ENCODE measurements at places on chromosomes 11 and 22. TPM values are rescaled to one million over a fixed set of nuclear protein-coding genes. Genes with fewer than 3 reads are reported as not detected.

GRCh38 chr11:111723595-111723994 is 42.6 kb downstream of the PPP2R1B start:
- DNase-seq, result no peak

DNA sequence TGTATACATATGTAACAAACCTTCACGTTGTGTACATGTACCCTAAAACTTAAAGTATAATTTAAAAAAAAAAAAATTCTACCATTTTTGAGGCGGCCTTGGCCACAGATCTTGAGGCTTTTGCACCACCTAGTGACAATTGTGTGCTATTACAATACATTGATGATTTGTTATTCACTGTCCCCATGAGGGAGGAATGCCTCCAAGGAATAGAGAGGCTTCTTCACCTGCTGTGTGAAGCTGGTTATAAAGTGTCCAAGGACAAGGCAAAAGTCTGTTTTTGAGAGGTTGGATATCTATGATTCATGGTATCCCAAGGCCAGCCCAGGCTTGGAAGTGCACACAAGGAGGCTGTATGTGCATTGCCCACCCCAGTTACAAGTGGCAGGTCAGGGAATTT is 30.7 kb downstream of the SLC22A25 start:
- no peak for DNase-seq

GRCh38 chr11:86955361-86956120 is at the start of gene FZD4:
Gene FZD4, minus strand, starts transcription at chr11:86955395. Its CDS starts 310 bp downstream, at chr11:86955085.
- peak; percentile 87 for DNase-seq

DNA sequence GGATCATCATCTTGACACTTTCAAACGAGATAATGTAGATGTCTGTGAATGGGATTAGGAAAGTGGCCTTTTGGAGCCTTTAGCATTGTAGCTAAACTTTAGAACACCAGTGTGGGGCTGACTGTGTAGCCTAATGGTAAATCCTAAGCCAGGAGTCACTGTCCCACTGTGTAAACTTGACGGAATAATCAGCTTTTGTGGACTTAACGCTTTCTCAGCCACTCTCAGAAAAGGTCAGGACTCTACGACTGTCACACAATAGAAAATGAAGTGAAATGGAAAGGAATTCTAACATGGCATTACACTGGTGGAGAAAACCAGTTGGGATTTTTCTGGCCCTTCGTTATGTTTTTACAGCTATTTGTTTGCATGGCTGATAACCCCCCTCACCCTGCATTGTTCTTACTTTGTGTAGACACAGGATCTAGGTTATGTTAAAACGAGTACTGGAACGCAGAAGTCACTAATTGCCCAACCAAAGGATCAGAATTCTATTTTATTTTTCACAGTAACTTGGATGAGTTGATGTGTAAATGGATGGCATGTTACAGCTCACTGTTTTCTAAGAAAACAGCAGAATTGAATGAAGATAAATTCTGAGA is 22.0 kb upstream of the GRAMD1B start:
- DNase-seq, result no peak

GRCh38 chr11:68925611-68926010 is 21.9 kb downstream of the IGHMBP2 start:
- DNase-seq, result no peak

DNA sequence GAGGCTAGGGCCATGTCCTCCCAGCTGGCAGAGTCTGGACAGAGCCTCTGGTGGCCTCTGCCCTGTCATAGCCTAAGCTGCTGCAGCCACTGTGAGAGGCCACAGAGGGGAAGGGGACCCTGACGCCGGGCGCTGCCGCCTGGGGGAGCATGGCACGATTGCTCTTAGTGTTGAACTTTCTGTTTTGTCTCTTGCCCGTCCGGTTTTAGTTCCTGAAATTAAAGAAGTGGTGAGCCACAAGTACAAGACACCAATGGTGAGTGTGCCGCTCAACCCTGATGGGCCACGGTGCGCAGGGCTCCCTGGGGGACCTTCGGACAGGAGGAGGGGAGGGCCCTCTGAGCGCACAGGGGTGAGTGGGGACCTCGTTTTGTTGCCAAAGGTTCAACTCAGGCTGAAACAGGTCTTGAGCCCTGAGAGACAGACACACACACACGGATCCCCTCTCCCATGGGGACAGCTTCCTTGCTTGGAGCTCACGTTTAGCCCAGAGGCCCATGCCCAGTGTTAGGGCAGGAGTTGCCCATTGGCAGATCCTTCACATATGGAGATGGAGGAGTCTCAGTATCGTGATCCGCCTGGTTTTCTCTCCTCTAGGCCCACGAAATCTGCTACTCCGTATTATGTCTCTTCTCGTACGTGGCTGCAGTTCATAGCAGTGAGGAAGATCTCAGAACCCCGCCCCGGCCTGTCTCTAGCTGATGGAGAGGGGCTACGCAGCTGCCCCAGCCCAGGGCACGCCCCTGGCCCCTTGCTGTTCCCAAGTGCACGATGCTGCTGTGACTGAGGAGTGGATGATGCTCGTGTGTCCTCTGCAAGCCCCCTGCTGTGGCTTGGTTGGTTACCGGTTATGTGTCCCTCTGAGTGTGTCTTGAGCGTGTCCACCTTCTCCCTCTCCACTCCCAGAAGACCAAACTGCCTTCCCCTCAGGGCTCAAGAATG is 23.8 kb downstream of the MYBPC3 start:
- DNase-seq, result no peak

GRCh38 chr11:74905326-74905725 is 43.6 kb downstream of the XRRA1 start:
- no peak for DNase-seq

DNA sequence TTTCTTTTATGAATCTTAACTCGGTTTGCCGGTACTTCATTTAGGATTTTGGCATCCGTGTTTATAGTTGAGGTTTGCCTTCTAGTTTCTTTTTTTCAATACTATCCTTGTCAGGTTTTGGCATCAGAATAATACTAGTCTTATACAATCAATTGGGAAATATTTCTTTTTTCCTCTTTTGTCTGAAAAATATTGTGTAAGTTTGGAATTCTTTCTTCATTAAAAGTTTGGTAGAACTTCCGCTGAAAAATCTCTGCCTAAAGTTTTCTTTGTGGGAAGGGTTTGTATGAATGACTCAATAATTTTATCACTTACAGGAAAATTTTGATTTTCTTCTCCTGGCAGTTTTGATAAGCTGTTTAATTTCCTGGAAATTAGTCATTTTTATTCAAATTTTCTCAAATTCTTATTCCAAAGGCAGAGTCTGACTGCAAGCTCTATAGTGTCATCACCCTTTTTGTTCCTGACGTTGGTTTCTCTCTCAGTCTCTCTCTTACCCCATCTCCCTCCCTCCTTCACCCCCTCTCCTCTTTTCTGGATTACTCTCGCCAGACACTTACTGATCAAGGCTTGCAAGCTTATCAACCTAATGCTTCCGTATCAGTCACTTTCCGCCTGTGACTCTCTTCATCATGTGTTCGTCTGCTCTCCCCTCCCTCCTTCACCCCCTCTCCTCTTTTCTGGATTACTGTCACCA is 555.7 kb downstream of the TBC1D22A start:
- DNase-seq, result no peak

GRCh38 chr11:104663190-104664140 is 234.8 kb downstream of the CASP12 start:
- no peak for DNase-seq

- DNase-seq, result no peak
Observed at GRCh38 chr11:27002838-27003237, 8.9 kb downstream of the FIBIN start.

DNA sequence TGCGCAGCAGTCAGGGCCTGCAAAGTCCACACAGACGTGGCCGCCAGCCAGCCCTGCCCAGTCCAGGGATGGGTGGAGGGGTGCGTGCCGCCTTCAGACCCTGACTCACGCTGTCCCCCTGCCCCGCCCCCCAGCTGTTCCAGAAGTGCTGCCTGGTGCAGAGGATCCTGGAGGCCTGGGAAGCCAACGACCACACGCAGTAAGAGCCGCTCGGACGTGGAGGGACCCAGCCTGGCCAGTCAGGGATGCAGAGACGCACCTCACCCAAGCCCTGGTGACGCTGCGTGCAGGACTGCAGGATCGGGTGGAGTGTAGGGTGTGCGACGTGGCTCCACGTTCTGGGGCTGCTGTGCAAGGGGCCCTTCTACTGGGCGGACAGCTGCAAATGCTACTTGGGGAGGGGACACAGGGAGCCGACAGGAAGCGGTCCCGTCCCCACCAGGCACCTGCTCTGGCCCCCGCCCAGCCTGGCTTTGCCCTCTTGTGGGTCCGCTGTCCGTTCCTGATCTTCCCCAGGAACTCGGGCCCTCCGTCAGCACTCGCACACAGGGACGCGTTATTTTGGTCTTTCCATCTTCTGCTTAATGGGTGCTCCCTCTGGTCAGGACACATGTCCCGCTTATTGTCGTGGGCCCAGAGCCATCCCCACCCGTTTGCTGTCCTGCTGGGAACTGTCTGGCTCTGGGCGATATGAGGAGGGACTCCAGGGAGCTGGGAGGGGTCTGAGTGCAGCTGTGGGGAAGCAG is 42.5 kb downstream of the SBF1 start:
- no peak for DNase-seq

GRCh38 chr11:47248664-47249377 is at the start of gene ACP2:
Gene ACP2, minus strand, starts transcription at chr11:47248814. Its CDS starts 25 bp downstream, at chr11:47248789.
- DNase-seq, result peak; percentile 92

DNA sequence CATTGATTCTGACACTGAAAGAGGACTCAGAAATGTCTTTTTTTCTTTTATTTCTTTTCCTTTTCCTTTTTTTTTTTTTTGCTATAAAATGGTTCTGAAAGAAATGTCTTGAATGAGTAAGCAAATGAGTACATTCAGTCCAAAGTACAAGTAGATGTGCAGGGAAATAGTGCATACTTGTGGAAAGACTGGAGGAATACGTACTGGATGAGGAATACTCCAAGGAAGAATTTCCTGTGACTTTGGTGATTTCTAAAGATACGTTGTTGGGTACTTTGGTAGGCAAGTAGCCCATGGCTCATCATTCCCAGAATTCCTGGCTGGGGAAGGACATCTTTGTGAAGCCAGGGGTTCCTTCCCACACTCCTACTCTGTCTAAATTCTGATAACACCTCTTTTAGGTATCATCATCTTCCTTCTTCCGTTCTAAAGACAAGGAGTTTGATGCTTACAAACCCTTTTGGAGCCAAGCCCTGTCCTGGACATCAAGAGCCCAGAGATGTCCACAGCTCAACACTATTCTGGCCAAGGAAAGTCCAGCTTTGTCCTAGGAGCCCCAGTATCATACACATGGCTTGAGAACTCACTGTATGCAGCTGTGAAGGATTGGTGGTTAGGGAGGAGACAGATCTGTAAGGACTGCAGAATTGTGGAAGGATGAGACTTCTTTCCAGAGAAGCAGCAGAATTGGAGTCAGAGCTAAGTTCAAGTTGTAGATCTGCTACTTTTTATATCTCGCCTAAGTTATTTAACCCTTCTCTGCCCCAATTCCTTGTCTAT is 4.8 kb upstream of the NUP98 start:
- DNase-seq, result no peak

- no peak for DNase-seq
Observed at GRCh38 chr11:73996161-73996747, 12.6 kb downstream of the UCP3 start.

DNA sequence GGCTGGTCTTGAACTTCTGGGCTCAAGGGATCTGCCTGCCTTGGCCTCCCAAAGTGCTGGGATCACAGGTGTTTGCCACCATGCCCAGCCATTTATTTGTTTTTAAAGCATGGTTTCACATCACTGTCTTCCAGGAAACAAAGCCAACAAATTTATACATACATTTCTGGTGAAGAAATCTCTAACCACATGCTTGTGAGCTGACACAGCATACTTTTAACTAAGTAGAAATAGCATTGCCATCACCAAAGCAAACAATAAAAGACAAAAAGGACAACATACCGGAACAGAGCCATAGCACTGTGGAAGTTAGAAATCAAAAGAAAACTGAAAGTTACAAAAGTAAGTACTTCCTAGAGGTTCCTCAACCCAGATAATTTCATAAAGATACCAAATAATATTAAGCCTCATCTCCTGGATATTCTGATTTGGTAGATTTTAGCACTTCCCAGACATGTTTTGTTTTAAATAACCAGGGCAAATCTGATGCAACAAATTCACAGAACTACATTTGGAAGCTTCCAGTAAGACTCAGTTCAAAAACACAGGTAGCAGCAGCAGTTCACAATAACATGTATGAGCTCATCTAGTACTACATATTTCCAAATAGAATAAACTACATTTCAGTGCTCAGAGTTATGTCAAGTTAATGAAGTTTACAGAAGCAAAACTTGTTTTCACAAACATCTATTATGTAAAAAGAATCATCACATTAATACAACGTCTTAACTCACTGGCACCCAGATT is 70.6 kb downstream of the RRAS2 start:
- DNase-seq, result no peak

DNA sequence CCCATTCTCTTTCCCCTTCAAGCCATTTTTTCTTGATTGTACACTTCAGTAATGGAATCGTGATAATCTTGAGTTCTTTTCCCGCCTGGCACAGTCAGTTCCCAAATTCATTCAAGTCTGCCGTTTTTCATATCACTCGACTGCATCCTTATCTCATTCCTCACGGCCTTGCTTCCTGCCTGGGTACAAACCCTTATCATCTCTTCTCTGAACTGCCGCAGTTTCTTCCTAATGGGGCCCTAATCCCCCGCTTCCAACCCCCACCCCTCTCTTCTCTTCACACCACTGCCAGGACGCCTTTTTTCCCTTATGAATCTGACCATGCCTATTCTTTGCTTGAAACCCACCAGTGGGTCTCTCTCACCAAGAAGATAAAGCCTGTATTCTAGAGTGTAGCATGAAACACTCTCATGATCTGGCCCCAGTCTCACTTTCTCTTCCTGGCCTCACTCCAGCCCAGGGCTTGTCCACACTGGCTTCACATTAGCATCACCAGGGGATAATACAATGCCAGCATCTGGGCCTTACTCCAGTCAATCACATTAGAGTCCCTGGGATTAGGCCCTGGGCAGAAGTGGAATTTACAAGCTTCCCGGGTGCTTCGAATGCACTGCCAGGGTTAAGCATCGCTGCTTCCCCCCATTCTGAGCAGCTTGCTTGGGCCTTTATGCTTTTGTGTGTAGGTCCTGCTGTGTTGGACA is 102.1 kb downstream of the FBXO7 start:
- no peak for DNase-seq

The CHRNA10 gene
- 3.8 TPM for polyA plus RNA-seq

The LMO1 gene
- polyA plus RNA-seq, result 5.1 TPM

The FAM111B gene
- polyA plus RNA-seq, result 16.8 TPM

The MPZL2 gene
- polyA plus RNA-seq, result 1.6 TPM

The KCNJ11 gene
- polyA plus RNA-seq, result not detected

The C22orf15 gene
- 0.20 TPM for polyA plus RNA-seq

The F2 gene
- not detected for polyA plus RNA-seq

The CALCA gene
- not detected for polyA plus RNA-seq

The SYNGR1 gene
- 11.6 TPM for polyA plus RNA-seq
